ENCODE measurements at places on chromosomes 12 and 14. TPM values are rescaled to one million over a fixed set of nuclear protein-coding genes. Genes with fewer than 3 reads are reported as not detected.

The ARMH4 gene
- total RNA-seq: 0.02 TPM

The SSTR1 gene
- total RNA-seq: 0.04 TPM

The MLH3 gene
- 24.8 TPM for total RNA-seq

The GLIPR1L2 gene
- not detected for total RNA-seq

The CTDSP2 gene
- total RNA-seq: 42.4 TPM

The NTN4 gene
- 9.5 TPM for total RNA-seq

The DPF3 gene
- total RNA-seq: 0.60 TPM

The CLEC1A gene
- total RNA-seq: not detected

The MDM2 gene
- 466 TPM for total RNA-seq

The TMEM119 gene
- not detected for total RNA-seq

The DCP1B gene
- total RNA-seq: 11.4 TPM

The ZC3H10 gene
- total RNA-seq: 2.3 TPM

The CAPRIN2 gene
- 21.7 TPM for total RNA-seq

The ASPG gene
- not detected for total RNA-seq

The UBC gene
- 805 TPM for total RNA-seq

The OSGEP gene
- total RNA-seq: 32.4 TPM

The KRT74 gene
- not detected for total RNA-seq

The DBX2 gene
- not detected for total RNA-seq

The ADCY4 gene
- total RNA-seq: not detected
